ENCODE measurements at places on chromosomes 1 and 21.

DNA sequence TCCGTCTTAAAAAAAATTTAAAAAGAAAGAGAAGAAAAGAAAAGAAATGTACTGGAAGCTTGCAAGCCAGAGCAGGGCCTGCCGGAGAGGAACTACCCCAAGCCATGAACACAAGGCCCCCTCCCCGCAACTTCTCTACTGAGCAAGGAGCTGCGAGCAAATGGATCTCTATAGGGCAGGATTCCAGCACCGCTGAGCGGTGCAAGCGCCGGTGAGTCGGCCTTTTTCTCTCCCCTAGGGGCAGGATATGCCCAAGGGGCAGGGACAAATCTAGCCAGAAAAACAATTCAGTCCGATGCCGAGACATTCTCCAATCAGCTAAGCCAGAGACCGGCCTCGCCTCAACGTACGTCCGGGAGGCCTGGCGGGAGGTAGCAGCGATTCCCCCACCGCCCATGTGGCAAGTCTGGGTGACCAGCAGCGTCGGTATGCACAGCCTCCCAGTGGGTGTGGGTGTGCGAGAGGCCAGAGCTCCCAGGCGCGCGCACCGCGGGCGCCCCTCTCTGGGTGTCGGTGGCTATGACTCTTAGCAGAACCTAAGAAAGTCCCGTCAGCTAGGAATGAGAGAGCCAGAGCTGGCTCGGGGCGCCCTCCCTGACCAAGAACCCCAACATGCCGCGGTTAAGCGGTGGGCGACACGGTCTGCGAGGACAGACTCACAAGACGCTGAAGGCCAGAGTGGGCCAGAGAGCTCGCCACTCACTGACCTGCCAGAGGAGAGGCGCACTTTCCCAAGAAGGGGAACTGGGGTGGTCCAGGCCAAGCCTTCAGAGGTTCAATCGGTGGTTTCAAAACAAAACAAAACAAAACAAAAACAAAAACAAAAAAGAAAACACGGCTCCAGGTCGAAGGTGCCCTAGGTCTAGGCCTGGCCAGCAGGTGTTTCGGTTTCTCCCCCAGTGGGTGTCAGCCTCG lies 1.9 kb downstream of the CSMD2 start:
- no peak for DNase-seq

DNA sequence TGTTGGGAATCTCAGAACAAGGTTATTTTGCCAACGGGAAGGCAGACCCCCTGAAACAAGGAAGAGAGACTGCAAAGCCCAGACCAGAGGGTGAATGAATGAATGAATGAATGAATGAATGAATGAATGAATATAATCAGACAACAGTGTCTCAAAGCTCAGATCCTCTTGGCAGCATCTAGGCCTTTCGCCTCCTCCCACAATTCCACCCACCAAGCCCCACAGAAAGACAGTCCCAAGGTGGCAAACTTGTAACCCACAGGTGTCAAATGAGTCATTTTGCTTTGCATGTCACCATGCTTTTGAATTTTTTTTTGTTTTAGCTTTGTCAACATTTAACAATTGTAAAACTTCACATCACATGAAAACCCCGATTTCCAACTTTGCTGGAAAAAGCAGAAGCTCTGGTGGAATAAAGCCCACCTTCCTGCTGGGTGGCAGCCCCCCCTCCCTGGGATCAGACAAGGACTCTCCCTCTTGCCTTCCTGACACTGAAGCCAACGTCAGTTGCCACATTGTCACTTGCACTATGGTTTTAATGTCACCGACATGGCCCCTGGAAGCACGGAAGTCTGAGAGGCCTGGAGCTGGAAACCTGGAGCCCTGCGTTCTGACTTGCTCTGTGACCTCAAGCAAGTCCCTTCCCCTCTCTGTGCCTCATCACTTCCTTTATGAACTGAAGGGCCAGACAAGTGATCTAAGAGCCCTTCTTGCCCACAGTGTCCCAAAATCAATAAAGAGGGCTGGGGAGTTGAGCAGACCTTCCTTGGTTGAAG lies 134.6 kb upstream of the RUNX3 start:
- DNase-seq: no peak

DNA sequence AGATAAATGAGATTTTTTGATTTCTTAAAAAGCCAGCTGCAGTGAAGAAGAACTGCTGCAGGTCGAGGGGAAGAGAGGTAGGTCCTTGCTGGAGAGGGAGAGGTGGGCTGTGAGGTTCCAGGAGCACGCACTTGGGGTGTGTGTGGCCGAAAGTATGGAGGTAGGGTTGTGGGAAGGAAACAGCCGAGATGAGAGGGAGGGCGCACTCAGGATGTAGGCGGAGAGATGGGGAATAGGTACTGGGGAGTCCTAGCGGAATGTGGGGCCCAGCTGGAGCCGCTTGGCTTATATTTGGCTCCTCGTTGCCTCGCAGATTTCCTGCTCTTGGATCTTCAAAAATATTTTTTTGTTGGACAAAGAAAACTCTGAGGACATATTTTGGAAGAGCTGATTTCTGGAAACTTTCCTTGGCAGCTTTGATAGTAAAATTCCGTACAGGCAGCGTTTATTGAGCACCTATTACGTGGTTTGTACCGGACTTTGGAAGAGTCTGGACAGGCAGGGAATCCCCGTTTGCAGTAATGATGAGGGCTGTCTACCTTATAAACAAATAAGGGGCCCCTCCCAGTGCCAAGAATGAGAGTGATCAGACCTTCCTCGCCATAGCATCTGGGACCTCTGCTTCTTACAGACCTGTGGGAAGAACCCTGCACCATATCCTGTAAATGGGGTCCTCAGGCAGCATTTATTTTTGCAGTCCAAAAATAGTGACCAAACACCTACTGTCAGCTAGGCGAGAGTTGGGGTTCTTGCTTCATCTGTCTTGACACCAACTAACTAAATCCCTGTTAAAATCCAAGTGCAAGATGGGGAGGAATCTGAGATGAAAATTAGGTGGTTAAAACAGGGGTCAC lies 1.5 kb downstream of the LRRC8D start:
- DNase-seq: no peak

- no peak for DNase-seq
These were observed 134.9 kb downstream of the CLEC20A start for GRCh38 chr1:178361847-178362246.

- DNase-seq: no peak
These were observed 448.1 kb upstream of the B3GALT2 start for GRCh38 chr1:193634470-193634869.

- DNase-seq: no peak
These were observed 8.3 kb upstream of the AMY2B start for GRCh38 chr1:103563056-103563455.

DNA sequence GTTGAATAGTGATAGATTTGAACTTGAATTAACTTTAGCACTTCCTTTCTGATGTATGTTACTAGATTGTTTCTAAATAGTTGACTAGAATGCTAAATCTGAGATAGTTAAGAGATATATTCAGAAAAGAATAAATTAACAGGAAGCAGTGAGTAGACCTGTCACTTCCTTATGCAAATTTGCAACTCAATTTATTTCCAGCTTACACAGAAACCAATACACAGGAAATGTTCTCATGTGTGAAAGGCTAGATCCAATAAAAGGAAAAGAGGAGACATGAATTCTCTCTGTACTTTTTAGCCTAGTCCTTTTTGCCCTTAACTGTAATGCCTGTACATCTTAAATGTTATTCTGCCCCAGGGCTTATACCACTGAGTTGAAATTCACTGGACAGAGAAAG lies 522.3 kb downstream of the COL11A1 start:
- no peak for DNase-seq

- no peak for DNase-seq
These were observed 25.5 kb upstream of the IL10 start for GRCh38 chr1:206797534-206798383.

DNA sequence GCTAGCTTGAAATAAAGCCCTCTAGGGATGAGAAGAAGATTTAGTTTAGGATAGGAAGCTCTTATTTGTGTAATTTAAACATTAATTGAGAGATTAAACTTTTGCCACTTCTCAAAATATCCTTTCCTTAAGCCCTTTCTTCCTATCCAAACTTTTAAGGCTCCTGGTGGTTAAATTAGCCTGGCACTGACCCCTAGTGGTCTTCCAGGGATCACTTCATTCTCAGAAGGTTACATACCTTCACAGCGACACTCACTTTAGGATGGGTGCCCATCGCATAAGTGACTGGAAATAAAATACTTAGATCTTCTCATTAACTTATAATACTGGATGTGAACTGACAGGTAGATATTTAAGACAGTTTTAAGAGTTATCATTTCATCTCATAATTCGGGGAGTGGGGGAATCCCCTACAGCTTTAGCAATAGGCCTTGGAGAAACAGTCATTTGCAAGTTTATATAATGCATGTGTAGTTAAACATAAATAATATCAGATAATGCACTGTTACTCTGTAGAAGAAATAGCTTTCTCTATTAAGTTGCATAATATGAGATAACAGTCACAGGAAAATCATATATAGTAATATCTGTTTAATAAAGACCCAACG lies 7.4 kb downstream of the LHX9 start:
- DNase-seq: no peak

DNA sequence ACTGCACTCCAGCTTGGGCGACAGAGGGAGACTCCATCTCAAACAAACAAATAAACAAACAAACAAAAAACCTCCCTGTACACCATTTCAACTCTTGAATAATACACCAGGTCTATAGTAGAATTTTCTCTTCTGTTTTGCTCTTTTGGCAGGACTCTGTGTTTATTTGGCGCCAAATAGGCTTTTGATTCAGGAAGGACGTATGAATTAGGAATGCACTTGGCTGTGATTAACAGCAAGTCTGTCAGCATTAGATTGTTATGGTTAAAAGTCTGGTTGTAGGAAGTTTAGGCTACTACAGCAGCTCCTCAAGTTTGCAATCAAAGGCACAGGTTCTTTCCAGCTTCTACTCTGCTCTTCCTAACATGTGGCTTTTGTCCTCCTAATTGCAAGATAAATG lies 113.8 kb upstream of the KCNK1 start:
- no peak for DNase-seq

DNA sequence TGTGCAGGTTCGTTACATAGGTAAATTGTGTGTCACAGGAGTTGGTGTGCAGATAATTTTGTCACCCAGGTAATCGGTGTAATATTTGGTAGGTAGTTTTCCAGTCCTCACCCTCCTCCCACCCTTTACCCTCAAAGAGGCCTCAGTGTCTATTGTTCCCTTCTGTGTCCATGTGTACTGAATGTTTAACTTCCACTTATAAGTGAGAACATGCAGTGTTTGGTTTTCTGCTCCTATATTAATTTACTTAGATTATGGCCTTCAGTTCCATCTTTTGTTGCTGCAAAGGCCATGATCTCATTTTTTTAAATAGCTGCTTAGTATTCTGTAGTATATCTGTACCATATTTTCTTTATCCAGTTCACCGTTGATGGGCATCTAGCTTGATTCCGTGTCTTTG lies 87.3 kb downstream of the RPS6KC1 start:
- DNase-seq: no peak

- no peak for DNase-seq
These were observed 19.9 kb upstream of the LHX4 start for GRCh38 chr1:180210008-180210620.

DNA sequence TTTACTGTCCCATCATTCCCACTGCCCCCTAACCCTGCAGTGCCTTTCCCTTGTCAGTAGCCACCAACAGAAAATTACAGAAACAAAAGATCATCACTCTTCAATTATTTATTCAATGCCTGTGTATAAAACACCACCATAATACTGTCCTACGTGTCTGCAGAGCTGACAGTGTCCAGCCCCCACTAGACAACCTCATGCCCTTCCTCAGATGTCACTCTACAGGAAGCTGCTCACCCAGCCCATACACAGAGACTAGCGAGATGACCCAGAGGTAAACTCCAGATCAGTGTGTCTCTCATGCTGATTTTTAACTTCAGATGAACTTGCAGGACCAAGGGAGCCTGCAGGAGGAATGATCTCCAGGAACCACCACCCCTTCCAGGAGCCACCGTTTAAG lies 51.3 kb upstream of the GJA5 start:
- DNase-seq: no peak

DNA sequence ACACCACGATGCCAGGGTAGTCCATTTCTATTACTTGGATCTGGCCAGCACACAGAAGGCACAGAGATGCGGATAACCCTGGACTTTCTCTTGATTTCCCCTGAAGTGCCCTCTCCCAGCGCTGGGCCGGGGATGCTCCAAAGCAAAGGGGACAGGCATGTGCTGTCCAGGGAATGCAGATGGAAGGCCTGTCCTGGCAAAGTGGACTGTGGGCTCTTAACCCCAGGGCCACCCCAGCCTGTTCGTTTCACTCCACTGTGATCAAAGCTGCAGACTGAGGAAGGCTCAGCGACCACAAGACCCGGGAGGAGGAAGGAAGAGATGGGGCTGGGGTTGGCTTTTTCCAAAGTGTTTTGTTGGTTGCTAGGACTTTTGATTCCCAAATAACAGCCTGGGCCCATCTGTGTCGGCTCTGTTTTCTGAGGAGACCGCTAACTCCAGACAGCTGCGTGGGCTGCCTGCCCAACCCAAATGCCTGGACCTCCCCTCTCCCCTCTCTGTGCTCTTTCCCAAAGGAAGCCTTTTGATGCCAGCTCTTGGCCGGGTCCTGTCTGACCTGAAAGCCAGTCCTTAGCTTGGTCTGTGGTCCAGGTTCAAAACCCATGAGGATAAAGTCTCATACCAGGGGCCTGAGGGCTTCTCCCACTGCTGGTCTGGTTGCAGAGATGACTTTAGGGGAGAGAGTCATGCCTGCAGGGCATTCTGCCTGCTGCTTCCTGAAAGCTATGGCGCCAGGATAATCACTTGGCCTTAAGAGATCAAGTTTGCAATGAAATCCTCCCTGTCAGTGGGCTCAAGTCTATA lies 119.6 kb upstream of the CD34 start:
- no peak for DNase-seq

DNA sequence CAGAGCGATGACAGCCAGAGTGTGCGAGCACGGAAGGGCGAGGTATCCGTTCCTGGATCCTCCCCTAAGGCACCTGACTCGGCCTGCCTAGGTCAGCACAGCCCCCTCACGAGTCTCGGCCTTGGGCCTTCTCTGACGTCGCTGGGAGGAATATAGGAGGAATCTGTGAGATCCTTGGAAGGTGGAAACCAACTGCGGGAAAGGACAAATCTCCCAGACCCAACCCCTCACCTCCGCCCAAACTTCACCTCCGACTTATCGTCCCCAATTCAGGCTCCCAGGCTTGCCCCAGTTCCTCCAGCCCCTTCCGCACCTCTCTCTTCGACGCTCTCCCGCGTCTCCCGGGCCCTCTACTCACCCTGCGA lies 494 bp downstream of the APH1A start:
- no peak for DNase-seq

DNA sequence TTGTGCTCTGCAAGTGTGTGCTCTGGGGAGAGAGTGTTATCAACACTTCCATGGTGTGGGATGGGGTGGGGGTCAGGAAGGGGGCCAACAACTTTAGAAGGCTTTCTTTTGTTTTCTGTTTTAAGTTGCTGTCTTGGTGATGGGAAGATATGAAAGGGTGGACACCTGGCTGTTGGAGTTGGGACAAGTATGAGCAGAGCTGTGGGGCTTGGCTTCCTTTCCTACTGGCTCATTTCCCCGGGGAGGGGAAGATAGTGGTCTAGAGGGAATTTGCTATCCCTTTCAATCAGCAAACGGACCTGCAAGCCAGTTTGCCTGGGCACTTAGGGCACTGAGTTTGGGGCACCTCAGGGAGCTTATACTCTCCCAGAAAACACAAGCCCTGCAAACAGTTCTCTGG lies 19.2 kb downstream of the IER5 start:
- no peak for DNase-seq

Data from SIG-M5 (cell line).